Subcutaneous preadipocyte (primary cell): ENCODE measurements at places on chromosomes 16 and 17. TPM values are rescaled to one million over a fixed set of nuclear protein-coding genes. Genes with fewer than 3 reads are reported as not detected.

Gene TP53TG3F
- not detected in 2 replicates for total RNA-seq

Gene ANKRD40CL
- not detected in 2 replicates for total RNA-seq

Gene JPT1
- total RNA-seq: 139 and 140 TPM in 2 replicates

Gene KLHL10
- total RNA-seq: under 0.01 and 0.37 TPM in 2 replicates

Gene CEP112
- 3.9 and 7.3 TPM in 2 replicates for total RNA-seq

Gene AXIN1
- 16.9 and 19.9 TPM in 2 replicates for total RNA-seq

Gene C17orf78
- total RNA-seq: not detected in 2 replicates
